Umbilical cord (tissue), 2 donors: ENCODE measurements at places on chromosomes 12 and 14. TPM values are rescaled to one million over a fixed set of nuclear protein-coding genes. Genes with fewer than 3 reads are reported as not detected.

Gene ACVRL1
- 37.6 TPM for total RNA-seq

Gene ASIC1
- 1.7 TPM for total RNA-seq

GRCh38 chr12:50220363-50220995 is 53.3 kb upstream of the CERS5 start:
- peak; percentile 90 for DNase-seq

- DNase-seq, result peak; percentile 95
Observed at GRCh38 chr14:75985618-75986438, at the start of gene IFT43. TSS of gene IFT43 (plus strand) at chr14:75985763. CDS start at chr14:75985787, 24 bp downstream.

GRCh38 chr12:85642288-85642687 is 193.9 kb downstream of the RASSF9 start:
- DNase-seq, result no peak

GRCh38 chr14:94337274-94337673 is 14.1 kb upstream of the SERPINA6 start:
- DNase-seq, result no peak

- DNase-seq, result peak; percentile 32
Observed at GRCh38 chr12:96907671-96908422, 790 bp downstream of the NEDD1 start.

DNA sequence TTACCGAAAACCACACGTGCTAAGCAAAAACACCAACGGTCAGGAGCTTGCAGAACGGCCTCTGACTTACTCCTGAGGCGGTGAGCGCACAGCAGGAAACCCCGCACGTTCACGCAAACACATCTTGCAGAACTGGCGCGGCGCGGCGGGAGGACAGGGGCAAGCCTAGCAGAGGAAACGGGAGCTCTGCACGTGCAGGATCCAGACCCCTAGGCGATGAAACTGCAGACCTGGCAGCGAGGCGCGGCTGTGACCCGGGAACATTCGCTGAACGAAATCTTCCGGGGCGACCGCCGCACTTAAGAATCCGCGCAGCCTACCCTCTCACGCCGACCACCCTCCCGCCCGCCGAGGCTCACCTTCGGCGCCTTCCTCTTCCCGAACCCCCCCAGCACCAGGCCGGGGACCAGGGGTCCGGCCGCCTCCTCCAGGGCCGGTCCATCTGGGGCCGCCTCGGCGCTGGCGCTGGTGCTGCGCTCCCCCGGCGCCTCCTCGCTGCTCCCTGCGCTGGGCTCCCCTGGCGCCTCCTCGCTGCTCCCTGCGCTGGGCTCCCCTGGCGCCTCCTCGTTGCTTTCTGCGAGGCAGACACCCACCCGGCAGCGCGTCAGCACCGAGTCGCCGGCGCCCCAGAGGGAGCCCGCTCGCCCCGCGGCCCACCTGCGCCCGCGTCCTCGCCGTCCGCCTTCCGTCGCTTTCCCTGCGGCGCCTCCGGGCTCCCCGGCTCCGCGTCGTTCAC is 615 bp downstream of the DDX51 start:
- DNase-seq, result no peak

DNA sequence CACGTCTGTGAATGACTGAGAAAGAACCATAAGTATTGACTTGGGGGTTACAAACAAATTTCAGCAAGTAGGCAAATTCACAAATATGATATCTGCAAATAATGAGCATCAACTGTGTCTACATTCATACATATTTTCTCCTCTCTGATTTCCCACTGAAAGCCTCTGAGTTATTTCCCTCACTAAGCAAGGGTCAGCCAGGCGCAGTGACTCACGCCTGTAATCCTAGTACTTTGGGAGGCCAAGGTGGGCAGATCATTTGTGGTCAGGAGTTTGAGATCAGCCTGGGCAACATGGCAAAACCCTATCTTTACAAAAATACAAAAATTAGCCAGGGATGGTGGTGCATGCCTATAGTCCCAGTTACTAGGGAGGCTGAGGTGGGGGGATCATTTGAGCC is 80.8 kb downstream of the SLC25A21 start:
- no peak for DNase-seq

- no peak for DNase-seq
Observed at GRCh38 chr14:96662116-96662970, 134.8 kb upstream of the VRK1 start.
